ENCODE measurements at places on chromosomes 4 and X.

- DNase-seq: no peak
Measured at GRCh38 chr4:40630335-40631021, 814 bp upstream of the RBM47 start.

- DNase-seq: no peak
Measured at GRCh38 chrX:46444011-46444410, 101.2 kb downstream of the ZNF674 start.

DNA sequence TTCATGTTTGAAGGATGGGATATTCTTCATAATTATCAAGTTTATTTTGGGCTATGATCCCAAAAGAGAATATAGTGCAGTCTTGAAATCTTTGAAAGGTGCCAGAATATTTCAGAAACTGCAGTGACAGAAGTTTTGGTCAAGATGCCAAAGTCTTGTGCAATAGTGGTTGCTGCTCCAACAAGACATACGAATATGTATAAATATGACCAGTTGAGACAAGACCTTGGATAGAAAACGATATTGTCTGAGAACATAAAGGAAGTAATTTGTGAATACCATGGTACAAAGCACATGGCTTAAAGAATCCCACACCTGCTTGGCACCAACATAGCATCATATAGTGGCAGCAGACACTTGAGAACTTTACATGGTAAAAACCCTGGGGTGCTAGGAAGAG, 48.6 kb upstream of the AMELX start:
- DNase-seq: no peak

- no peak for DNase-seq
Measured at GRCh38 chr4:72112514-72113156, 80.8 kb downstream of the NPFFR2 start.

GRCh38 chr4:110623718-110624397, 981 bp upstream of the PITX2 start:
- no peak for DNase-seq

DNA sequence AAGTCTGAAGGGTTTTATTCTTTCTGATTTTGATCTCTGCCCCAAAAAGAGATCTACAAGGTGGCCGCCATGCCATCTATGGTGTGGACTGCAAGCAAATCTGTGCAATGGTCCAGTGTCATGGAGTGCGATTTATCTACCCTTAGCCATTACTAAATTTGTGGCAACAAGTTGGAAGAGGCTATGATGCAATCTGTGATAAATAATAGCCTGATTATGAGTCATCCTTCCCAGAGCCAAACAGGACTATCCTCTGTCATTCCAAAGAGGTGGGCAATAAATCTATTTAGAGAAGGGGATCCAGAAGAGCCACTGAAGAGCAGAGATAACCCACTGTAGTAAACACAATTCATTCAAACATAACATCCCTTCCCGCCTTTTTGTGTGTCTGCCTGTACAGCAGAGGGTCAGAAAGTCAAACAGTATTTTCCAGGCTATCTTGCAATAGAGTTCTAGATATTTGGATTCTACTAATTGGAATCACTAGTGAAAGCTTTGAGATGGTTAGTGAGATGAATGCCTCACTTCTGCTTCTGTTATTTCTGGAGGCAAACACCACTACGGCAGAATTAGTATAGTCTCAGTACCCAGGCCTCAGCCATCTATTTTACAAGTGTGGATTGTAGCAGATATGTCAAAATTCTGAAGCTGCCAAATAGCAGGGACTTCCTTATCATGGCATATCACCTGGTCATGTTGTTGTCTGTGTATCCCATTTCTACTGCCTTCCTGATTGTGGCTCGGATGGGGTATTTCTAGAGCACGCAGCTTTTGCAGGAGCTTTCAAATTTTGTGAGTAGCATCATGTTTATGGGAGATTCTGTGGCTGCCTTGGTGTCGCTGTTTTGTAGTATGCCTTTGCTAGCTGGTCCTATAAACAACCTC, 192.0 kb downstream of the SMIM20 start:
- DNase-seq: no peak

DNA sequence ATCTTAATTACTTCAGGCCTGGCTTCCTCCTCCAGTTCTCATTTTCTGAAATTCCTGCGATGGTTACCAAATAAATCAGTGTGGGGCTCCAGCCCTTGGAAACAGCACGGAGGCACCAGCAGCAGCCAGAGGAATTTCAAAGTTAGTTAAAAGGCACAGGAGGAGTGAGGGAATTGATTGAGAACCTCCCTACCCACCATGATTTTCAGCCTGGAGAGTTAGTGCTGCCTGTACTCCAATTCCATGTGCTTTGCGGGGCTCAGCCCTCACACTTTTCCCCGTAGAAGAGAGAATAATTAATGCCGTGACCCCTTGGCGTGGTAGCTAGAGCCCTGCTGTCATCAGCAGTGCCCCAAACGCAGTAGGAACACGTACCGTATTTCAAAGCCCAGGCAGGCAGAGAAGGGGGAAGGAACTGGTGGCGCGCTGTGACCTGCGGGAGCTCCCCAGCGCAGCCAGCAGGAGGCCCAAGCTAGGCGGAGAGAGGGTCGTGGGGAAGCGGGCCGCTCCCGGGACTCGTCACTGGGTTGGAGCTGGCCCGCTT, 84.0 kb upstream of the IGFBP7 start:
- no peak for DNase-seq

GRCh38 chr4:5892323-5893003, 423 bp downstream of the CRMP1 start:
- DNase-seq: no peak

DNA sequence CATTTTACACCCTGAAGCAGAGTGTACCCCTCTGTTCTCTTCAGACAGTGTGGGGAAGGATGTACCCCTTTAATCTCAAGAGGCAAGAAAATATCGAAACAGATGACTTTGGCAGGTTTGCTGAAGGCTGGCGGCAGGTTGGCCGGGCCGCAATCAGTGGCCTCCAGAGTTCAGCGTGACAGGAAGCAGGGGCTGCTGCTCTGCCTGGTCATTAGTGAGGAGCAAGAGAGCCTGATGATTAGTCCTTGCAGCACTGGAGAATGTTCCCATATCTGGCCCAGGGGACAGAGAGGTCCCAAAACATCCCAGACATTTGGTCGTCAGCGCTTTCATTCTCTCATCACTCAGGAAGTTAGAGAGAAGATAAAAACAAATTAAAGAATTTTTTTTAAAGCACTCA, 352.8 kb downstream of the SPRY1 start:
- no peak for DNase-seq

- no peak for DNase-seq
Measured at GRCh38 chrX:148501386-148502066, 1.1 kb downstream of the AFF2 start.

DNA sequence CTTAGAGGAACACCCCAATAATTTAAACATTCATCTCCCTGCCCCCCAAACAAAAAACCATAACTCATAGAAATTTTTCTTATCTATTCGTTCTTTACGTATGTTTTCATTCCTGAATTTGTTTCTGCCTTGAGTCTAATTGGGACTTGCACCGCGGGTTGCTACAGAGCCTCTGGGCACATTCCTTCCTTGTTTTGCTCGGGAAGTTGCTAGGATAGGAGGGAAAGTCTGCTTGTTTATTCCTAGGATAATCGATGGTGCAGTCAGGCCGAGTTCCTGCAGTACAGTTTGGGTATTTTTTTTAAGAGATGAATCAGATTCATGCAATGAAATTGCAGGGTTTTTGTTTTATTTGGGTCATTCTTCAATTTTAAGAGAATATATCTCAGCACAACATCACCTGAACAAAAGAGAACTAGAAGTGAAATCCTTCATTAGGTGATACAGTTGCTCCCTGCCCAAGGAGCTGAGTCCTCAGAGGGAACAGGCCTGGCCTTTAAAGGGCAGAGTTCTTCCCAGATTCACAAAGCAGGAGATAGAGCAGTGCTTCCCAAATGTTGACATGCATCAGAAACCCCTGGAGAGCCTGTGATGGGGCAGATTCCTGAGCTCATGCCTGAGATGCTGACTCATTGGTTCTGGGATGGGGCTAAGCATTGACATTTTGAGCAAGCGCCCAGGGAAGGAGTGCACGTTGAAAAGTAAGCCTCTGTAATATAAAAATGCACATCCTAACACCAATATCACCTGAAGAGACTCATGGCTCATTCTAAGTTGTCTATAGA, 114.9 kb upstream of the FAM9B start:
- no peak for DNase-seq

DNA sequence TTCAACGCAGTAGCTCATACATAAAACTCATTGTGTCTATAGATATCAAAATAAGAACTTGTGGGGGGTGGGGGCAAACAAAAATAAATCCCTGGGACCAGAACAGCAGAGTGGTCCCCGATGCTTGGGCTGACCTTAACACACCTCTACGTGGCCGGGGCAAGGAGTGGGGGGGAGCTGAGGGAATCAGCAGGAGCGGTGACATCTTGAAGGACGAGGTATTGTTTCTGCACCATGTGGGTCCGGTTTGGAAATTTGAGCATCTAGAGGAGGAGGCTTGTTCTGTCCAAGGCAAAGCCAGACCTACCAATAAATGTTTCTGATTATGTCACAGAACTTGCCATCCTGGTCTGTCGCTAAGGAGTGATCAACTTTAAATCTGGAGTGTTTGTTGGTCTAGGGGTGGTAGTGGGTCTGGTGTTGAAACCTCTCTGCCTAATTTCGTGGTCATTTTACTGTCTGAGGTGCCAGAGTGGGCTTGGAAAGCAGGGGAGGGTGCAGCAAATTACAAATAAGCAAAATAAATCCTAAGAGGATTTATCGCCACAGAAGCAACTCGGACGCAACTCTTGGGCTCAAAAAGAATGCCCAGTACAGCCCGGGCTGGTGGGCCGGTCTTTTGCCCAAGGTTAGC, 774 bp upstream of the RAPGEF2 start:
- no peak for DNase-seq

DNA sequence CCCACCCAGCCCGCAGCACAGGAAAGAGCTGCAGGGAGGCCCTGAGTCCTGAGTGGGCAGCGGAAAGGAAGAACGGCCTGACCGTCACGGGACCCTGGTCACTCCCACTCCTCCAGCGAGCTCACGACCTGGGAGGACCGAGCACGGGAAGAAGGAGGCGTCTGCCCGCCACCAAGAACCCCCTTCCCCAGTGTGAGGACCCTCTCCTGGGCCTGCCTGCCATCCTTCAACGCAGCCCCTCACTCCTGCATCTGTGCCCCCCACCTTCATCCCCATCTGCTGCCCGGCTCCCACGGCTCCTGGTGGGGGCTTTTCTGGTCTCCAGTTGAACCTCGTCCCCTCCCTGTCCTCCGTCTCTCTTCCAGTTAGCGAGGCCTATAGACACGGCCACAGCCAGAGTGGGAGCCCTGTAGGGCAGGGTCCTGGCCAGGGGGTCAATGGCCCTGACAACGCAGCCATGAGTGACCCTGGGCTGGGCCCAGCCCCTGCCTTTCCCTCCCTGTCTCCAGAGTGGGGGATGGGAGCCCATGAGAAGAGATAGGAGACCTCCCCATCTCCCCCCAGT, 41.3 kb upstream of the MXD4 start:
- DNase-seq: no peak

DNA sequence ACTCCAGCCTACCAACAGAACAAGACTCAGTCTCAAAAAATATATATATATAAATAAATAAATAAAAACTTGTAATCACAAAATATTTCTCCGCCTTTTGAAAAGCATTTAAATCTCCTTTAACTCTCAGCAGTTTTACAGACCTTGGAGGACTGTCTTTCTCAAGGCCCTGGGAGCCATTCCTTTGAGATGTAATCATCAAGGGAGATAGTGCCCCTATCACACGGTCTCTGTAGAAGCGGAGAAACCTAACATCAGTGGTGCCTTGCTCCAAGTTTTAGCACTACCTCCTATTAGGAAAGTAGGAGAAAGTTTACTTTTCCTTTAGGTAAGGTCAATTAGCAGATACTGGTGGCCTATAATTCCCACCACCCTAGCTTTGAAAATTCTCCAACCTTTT, 58.5 kb downstream of the ANTXR2 start:
- no peak for DNase-seq

DNA sequence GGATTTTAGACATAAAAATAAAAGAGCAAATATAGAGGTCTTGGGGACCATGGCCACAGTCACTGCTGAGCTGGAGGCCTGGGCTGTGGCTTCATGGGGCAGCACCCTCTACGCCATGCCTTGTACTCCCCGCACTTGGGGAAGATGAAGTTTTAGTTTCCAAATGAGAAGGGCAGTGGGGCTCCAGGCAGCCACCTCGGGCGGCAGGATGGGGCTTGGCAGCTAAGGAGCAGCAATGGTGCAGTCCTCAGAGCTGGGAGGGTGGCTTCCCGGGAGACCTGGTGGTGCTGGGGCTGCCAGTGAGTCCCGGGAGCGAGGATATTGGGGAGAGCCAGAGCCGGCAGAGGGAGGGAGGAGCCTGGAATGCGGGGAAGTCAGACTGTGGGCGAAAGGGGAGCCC, 2.4 kb downstream of the CXCR3 start:
- no peak for DNase-seq

All from stimulated activated CD8-positive, alpha-beta memory T cell treated with anti-CD3 and anti-CD28 coated beads, Interleukin-4, amount 100 ng/mL, for 1 hour (primary cell).